ENCODE measurements at places on chromosomes 16 and 17.

DNA sequence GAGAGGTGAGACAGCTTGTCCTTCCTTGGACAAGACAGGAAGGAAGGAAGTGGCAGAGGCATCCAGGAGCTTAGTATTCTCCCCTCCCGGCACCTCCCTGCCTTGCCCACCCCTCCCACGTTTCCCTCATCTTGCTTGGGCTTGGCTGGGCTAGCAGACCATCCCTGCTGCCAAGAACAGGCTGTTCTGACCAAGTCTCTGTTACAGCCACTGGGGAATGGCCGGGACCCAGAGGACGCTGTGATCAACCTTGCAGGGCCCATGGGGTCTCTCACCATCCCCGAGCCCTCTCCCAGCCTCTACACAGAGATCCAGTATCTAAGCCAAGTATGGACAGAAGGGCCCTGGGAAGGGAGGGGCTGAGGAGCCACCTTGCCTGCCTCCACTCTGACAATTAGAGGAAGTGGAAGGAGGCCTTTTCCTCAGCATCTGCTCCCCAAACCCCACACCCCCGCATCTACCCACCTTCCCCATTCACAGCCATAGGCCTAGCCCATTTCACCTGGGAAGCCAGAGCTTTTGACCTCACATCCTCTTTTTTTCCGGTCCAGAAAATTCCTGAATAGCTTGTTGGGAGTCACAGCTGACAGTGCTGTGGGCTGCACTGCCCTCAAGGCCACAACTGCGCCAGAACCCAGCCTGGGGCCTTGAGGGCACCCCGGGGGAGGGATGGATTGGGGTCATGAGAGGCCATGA is 14.1 kb downstream of the CD300LG start:
- DNase-seq = no peak

DNA sequence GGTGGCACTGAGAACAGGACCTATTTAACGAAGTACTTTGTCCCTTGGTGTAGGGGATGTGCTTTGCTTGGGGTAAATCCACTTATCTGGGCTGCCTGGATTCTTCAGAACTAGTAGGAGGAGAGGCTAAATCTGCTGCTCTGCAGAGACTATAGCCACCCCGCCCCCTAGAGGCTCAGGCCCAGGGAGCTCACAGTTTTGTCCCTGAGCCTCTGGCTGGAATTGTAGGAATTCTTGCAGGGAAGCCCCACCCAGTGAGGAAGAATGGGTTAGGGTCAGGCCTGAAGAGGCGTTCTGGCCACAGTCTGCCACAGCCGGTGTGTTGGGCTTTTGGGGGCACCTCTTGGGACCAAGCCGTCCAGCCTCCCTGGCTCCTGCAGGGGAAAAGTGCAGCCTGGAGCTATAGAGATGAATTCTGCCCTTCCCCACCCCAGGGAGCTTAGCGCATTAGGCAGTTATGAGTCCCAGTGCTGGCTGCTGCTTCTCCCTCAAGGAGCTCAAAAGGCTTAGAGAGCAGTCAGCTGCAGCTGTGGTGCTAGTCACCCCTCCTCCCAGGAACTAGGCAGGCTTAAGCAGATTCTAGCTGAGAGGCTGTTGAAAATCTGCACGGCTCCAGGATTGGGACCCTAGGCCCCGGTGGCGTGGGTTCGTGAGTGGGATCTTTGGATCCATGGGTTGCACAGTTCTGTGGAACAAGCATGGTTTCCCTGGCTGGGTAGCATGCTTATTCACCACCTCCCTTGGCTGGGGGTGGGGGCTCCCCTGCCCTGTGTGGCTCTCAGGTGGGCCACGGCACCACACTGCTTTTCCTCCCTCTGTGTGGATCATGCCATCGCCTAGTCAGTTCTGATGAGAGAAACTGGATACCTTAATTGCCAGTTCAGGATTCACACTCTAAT is 237.4 kb upstream of the TOM1L1 start:
- DNase-seq = no peak

GRCh38 chr17:48307814-48308411 is 122.1 kb downstream of the SKAP1 start:
- DNase-seq = peak; percentile 16

DNA sequence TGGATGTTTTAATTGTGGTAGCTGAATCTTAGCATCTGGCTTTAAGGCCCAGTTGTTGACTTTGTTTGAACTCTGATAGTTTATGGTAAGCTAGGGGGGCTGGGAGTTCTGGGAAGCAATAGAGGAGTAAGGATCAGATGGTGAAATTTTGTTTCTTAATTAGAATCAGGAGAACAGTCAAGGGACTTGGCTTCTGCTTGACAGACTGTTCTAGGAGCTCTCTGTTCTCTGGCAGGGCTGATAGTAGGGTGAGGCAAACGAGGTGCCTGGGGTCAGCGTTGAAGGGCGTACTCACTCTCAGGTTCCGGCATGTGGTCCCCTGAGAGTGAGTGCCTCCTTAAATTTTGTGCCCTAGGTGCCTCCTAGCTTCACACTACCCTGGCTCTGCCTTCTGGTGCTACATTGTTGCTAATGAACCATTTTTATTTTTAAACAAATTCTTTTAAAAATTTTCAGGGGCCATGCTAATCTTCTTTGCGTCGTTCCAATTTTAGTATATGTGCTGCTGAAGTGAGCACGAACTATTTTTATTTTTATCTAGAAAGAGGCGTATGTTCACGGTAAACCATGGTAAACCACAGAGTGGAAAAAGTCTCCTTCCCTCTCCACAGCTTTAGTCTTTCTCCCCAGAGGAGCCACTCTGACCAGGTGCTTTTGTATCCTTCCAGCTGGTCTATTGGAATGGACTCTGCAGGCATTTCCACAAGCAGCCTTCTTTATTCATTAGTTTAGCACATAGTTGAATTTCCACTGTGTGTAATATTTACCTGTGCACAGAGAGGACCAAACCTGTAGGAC is 19.7 kb downstream of the SLC7A6 start:
- peak; percentile 63 for DNase-seq

GRCh38 chr16:53081032-53081424 is 26.2 kb downstream of the CHD9 start:
- no peak for DNase-seq

- no peak for DNase-seq
These were observed 135.7 kb downstream of the CDK5R1 start for GRCh38 chr17:32622540-32622939.

GRCh38 chr17:81422776-81423697 is 27.8 kb downstream of the BAHCC1 start:
- no peak for DNase-seq

- no peak for DNase-seq
These were observed 13.5 kb downstream of the KCTD2 start for GRCh38 chr17:75060434-75061054.

- DNase-seq = no peak
These were observed 35.4 kb upstream of the ADGRG1 start for GRCh38 chr16:57593021-57593420.

- no peak for DNase-seq
These were observed 218.3 kb downstream of the RBFOX3 start for GRCh38 chr17:79392598-79392997.

- DNase-seq = no peak
These were observed 505.8 kb downstream of the KCNJ2 start for GRCh38 chr17:70675070-70675590.

- DNase-seq = no peak
These were observed 289.8 kb downstream of the MAF start for GRCh38 chr16:79310710-79311109.

- no peak for DNase-seq
These were observed 2.4 kb upstream of the SCIMP start for GRCh38 chr17:5236938-5237540.

DNA sequence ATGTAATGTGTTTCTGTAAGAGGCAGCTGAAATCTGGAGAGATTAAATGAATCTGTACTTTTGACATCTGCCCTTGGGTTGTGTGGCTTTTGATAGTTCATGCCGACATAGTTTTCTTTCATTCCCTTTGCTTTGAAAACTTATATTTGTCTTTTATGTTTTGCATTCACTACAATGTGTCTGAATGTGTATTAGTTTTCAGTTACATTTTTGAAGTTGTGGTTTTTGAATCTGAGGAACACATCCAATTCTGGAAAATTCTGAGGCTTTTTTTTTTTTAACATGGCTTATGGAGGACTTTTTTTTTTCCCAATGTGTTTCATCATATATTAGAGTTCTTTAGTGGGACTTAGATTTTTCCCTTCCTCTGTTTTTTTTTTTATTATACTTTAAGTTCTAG is 683.7 kb upstream of the SOX9 start:
- DNase-seq = no peak

GRCh38 chr16:85891033-85891775 is 7.8 kb upstream of the IRF8 start:
- no peak for DNase-seq

- DNase-seq = no peak
These were observed 488 bp downstream of the SPSB3 start for GRCh38 chr16:1781758-1782407.

- no peak for DNase-seq
These were observed 423 bp upstream of the ASGR2 start for GRCh38 chr17:7114875-7115614.

DNA sequence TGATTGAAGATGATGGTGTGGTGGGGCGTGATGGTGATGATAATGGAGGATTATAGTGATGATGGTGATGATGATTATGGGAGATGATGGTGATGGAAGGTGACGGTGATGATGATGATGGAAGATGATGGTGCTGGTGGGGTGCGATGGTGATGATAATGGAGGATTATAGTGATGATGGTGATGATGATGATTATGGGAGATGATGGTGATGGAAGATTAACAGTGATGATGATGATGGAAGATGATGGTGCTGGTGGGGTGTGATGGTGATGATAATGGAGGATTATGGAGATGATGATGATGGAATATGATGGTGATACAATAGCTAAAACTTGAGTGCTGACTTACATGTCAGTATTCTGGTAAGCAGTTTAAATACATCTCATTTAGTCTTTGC is 391.0 kb upstream of the EEF2KMT start:
- no peak for DNase-seq

- no peak for DNase-seq
These were observed 12.3 kb downstream of the LRRC3C start for GRCh38 chr17:39939588-39940419.

DNA sequence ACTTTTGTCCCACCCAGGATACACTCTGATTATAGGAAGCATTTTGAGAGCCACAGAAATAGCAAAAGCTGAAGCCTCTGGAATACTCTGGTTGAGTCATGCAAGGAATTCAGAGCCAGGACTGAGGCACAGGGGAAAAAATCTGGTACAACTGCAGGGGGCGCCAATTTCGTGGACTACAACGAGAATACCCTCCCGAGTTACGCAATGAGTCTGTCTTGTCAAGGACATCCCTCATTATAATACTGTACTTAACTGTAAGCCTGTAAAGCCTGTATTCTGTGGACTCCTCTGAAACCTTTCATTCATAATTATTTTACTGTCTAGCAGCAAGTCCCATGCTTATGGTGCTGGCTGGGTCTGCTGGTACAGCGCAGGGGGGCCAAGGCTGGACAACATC is 7.8 kb downstream of the HOXB1 start:
- DNase-seq = no peak

- no peak for DNase-seq
These were observed 18.2 kb upstream of the NOS2 start for GRCh38 chr17:27818401-27819105.

GRCh38 chr17:42704490-42704836 is 22.1 kb downstream of the CNTNAP1 start:
- DNase-seq = no peak

DNA sequence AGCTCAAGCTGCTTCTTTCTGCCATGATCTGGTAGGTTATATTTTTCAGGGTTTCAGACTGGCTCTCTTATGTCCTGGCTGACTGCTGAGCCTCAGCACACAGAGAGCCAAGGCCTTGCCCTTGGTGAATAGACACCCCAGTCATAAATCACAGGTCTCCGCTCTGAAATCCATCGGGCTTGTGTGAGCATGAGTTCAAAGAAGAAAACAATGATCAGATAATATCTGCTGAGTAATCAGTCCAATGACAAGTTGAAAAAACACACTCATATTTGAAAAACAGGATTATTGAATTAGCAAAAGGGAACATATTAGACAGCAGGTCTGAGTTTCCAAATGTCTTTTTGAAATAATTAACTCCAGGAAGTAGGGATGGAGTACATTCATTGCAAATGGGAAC is 51.1 kb upstream of the NDRG4 start:
- DNase-seq = no peak

DNA sequence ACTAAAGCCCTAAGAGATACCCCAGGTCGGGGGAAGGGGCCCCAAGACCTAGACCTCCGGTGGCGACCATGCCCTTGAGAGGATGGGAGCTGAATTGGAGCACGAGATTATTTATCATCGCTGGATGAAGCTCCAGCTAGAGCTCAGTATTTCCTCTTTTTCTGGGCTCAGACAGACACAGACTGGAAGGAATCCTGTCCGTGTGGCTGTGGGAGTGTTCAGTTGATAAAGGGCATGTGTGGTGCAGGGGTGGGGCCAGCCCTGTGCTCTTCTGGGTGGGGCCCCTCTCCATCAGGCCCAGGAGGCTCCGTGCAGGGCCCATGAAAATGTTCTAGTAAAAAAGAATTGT is 6.3 kb upstream of the CBX4 start:
- DNase-seq = no peak

DNA sequence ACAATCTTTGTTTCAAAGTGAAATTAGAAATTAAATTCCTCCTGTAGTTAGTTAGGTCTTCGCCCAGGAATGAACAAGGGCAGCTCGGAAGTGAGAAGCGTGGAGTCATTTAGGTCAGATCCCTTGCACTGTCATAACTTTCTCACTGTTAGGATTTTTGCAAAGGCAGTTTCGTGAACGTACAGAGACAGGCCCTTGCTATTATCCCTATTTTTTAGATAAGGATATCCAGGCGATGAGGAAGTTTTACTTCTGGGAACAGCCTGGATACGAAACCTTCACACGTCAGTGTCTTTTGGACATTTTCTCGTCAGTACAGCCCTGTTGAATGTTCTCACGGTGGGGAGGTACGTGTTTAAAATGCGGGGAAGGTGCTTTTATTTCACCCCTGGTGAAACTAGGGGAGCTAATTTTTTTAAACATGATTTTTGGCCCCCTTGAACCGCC is 318 bp upstream of the RBL2 start:
- DNase-seq = no peak

GRCh38 chr17:50218071-50218759 is 16.8 kb upstream of the COL1A1 start:
- no peak for DNase-seq

GRCh38 chr17:39194089-39194984 is 3.1 kb downstream of the CACNB1 start:
- DNase-seq = peak; percentile 33

DNA sequence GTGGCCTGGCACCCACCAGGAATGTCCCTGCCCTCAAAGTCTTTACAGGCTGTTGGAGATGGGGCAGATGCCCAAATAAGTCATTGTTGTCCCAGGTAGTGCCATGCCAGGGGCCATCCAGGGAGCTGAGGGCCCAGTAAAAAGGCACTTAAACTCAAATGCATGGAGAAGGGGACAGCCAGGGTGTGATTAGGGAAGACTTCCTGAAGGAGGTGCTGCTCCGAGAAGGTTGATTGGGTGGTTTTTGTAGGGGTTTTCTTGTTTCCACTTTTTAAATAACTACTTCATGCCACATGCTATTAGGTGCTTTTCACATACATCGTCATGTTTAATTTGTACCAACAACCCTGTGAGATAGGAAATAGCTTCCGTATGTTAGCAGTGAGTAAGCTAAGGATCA is 66.9 kb downstream of the RAI1 start:
- no peak for DNase-seq

Measured in tibial nerve (tissue), 4 donors.